ENCODE measurements at places on chromosomes 11 and 22. TPM values are rescaled to one million over a fixed set of nuclear protein-coding genes. Genes with fewer than 3 reads are reported as not detected.

DNA sequence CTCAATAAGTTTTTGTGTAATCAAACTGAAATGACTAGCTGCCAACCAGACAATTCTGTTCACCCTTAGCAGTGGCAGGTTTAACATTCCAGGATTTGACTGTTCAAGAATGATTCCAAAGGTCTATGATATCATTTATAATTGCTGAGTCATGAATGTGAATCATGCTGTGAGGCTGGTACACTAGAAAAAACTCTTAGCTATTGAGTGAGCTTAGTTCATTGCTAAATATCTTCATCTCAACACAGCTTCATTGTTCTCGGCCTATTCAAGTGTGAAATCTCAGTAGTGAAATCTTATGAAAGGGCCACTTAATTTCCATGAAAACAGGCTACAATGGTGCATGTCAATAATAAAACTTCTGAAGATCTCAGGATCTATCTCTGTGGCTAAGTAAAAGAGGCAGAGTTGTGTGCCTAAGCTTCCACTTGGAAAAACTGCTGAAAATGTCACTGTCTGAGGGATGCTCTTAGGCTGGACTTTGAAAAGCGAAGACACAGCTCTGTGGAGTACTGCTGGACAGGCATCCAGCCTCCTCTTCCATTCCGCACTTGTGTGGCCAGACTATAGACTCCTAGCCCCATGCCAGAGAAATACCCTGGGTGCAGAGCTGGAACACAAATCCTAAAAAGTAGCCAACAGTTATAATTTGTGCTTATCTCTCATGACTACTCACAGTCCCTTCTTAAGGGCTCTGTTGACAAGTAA lies 12.8 kb downstream of the AQP11 start:
- H3K4me1 ChIP-seq, result peaks cover 4% of the 10 kb centered on the region
- no peak overlapping the region for H3K27ac ChIP-seq
- H3K27me3 ChIP-seq, result no peaks in the 10 kb centered on the region
- no peak overlapping the region for H3K4me3 ChIP-seq
- H3K36me3 ChIP-seq, result peaks cover 11% of the 10 kb centered on the region
- DNase-seq, result no peak

DNA sequence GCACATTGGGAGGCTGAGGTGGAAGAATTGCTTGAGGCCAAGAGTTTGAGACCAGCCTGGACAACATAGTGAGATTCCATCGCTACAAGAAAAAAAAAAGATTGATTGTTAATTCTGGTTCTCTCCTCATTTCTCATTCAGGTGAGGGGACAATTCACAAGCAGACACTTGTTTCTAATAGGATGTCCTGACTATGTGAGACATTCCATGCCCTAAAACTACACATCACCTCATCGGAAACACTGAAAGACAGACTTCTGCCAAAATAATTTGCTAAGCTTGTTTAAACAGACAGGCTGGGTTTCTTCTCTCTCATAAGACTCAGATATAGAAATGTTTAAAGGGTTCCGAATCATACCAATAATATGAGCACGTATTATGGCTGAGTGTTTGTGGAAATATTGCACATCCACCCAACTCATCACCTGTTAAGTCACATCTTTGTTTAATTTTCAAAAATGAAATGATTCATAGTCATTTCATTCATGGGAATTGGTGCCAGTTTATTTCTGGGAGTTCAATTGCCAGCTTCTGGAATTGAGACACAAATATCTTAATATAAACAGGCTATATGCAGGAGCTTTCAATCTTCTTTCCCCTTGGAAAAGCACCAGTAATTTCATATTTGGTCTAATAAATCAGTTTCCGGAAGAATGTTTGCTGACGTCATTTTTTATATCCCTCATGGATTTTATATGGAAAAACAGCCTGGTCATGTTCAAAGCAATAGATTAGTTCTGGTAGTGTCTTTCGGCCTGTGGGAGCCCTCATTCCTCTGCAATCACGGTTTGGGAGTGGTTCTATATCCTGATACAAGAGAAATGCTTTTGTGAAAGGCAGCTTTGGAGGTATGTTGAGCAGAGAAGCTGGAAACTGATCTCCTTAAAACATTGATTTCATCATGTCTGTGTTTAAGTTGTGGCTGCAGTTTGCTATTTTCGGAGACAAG lies 87.0 kb downstream of the BDNF start:
- no peaks in the 10 kb centered on the region for H3K4me1 ChIP-seq
- no peaks in the 10 kb centered on the region for H3K36me3 ChIP-seq
- no peak for DNase-seq
- no peaks in the 10 kb centered on the region for H3K27me3 ChIP-seq

- no peak overlapping the region for H3K27ac ChIP-seq
- H3K4me1 ChIP-seq, result no peaks in the 10 kb centered on the region
- peaks cover 26% of the 10 kb centered on the region for H3K27me3 ChIP-seq
These were observed 22.2 kb upstream of the MUC5B start for GRCh38 chr11:1200611-1201191.

- no peak overlapping the region for H3K27ac ChIP-seq
- no peak for DNase-seq
- H3K4me1 ChIP-seq, result no peaks in the 10 kb centered on the region
- no peak overlapping the region for H3K4me3 ChIP-seq
- no peaks in the 10 kb centered on the region for H3K27me3 ChIP-seq
- no peaks in the 10 kb centered on the region for H3K36me3 ChIP-seq
These were observed 578.5 kb downstream of the TBC1D22A start for GRCh38 chr22:47340851-47341436.

GRCh38 chr11:9700105-9700801 lies 36.4 kb downstream of the SWAP70 start:
- H3K36me3 ChIP-seq, result peaks cover 22% of the 10 kb centered on the region
- no peak for DNase-seq
- H3K27ac ChIP-seq, result no peak overlapping the region

DNA sequence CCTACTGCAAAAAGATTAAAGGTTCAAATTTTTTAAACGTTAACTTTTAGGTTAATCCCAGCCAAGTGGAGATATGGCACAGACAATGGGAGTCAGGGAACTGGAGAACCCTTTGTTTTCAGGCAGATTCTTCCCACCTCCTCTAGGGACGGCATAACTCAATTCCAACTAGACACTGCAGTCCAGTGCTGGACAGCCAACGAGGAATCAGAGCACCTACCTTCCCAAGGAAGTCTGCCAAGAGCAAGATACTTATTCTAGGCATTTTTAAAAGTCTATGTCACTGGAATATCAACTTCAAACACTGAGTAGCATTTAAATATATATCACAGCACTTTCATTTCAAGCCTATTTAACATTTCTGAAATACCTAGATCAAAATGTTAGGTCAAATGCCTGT lies 7.3 kb downstream of the CADM1 start:
- H3K4me3 ChIP-seq, result no peak overlapping the region
- H3K27me3 ChIP-seq, result peaks cover 6% of the 10 kb centered on the region
- H3K27ac ChIP-seq, result no peak overlapping the region
- no peaks in the 10 kb centered on the region for H3K36me3 ChIP-seq
- DNase-seq, result no peak
- H3K4me1 ChIP-seq, result no peaks in the 10 kb centered on the region

- no peak for DNase-seq
- H3K27ac ChIP-seq, result no peak overlapping the region
- no peaks in the 10 kb centered on the region for H3K27me3 ChIP-seq
- H3K4me3 ChIP-seq, result no peak overlapping the region
These were observed 35.7 kb upstream of the MICAL2 start for GRCh38 chr11:12074529-12075195.

- H3K4me3 ChIP-seq, result no peak overlapping the region
- peak overlapping the region; percentile 89 for H3K27ac ChIP-seq
- H3K27me3 ChIP-seq, result no peaks in the 10 kb centered on the region
- no peaks in the 10 kb centered on the region for H3K36me3 ChIP-seq
These were observed 6.2 kb upstream of the FTH1 start for GRCh38 chr11:61973476-61974162.

GRCh38 chr22:19942157-19943081 lies 801 bp upstream of the TXNRD2 start:
- no peaks in the 10 kb centered on the region for H3K27me3 ChIP-seq
- H3K4me1 ChIP-seq, result peaks cover 45% of the 10 kb centered on the region
- H3K27ac ChIP-seq, result peak overlapping the region; percentile 94
- no peak for DNase-seq
- H3K4me3 ChIP-seq, result peak overlapping the region; percentile 99

GRCh38 chr22:46803936-46804335 lies 41.5 kb downstream of the TBC1D22A start:
- no peak overlapping the region for H3K4me3 ChIP-seq
- DNase-seq, result no peak
- peaks cover 9% of the 10 kb centered on the region for H3K4me1 ChIP-seq
- H3K27ac ChIP-seq, result no peak overlapping the region
- H3K27me3 ChIP-seq, result no peaks in the 10 kb centered on the region
- H3K36me3 ChIP-seq, result peaks cover 43% of the 10 kb centered on the region

DNA sequence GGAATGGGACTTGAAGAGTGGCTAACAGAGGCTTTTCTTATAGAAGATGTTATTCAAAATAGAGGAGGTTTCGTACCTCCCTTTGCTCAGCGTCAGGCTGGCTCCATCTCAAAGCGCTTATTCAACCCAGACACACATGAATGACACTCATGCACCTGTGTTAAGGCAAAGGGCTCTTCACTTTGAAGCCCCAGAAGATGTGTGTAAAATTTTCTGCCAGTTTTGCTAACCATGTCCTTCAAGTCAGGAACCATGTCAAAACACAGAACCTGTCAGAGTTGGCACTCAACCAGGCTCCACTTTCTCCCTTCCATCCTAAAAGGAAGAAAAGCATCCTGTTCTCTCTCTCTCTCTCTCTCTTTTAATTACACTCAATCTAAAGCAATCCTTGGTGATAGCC lies 352.8 kb upstream of the NARS2 start:
- DNase-seq, result no peak
- H3K27me3 ChIP-seq, result no peaks in the 10 kb centered on the region

- no peaks in the 10 kb centered on the region for H3K27me3 ChIP-seq
- DNase-seq, result no peak
- H3K4me3 ChIP-seq, result no peak overlapping the region
- H3K4me1 ChIP-seq, result peaks cover 40% of the 10 kb centered on the region
- peaks cover 2% of the 10 kb centered on the region for H3K36me3 ChIP-seq
- H3K27ac ChIP-seq, result no peak overlapping the region
These were observed 7.1 kb downstream of the PLAAT4 start for GRCh38 chr11:63543711-63544110.

GRCh38 chr22:50314455-50315288 lies 7.2 kb upstream of the PLXNB2 start:
- DNase-seq, result peak; percentile 51
- H3K4me1 ChIP-seq, result peaks cover 22% of the 10 kb centered on the region
- no peaks in the 10 kb centered on the region for H3K36me3 ChIP-seq
- H3K27ac ChIP-seq, result no peak overlapping the region

GRCh38 chr11:44305470-44306051 lies 4.4 kb downstream of the ALX4 start:
- H3K36me3 ChIP-seq, result no peaks in the 10 kb centered on the region
- peaks cover 53% of the 10 kb centered on the region for H3K27me3 ChIP-seq
- H3K4me3 ChIP-seq, result peak overlapping the region; percentile 64
- H3K27ac ChIP-seq, result no peak overlapping the region

- no peaks in the 10 kb centered on the region for H3K4me1 ChIP-seq
- no peak for DNase-seq
- no peaks in the 10 kb centered on the region for H3K36me3 ChIP-seq
- no peaks in the 10 kb centered on the region for H3K27me3 ChIP-seq
- H3K4me3 ChIP-seq, result no peak overlapping the region
These were observed 73.2 kb downstream of the ARHGAP8 start for GRCh38 chr22:44825310-44826150.

GRCh38 chr22:26229910-26230309 lies 60.6 kb downstream of the SEZ6L start:
- H3K27me3 ChIP-seq, result peaks cover 16% of the 10 kb centered on the region
- DNase-seq, result no peak
- H3K4me1 ChIP-seq, result no peaks in the 10 kb centered on the region
- no peak overlapping the region for H3K4me3 ChIP-seq
- no peaks in the 10 kb centered on the region for H3K36me3 ChIP-seq

GRCh38 chr22:49147171-49147570 lies 680.5 kb downstream of the BRD1 start:
- no peak overlapping the region for H3K27ac ChIP-seq
- H3K4me3 ChIP-seq, result no peak overlapping the region
- no peak for DNase-seq
- H3K36me3 ChIP-seq, result no peaks in the 10 kb centered on the region
- H3K4me1 ChIP-seq, result no peaks in the 10 kb centered on the region

DNA sequence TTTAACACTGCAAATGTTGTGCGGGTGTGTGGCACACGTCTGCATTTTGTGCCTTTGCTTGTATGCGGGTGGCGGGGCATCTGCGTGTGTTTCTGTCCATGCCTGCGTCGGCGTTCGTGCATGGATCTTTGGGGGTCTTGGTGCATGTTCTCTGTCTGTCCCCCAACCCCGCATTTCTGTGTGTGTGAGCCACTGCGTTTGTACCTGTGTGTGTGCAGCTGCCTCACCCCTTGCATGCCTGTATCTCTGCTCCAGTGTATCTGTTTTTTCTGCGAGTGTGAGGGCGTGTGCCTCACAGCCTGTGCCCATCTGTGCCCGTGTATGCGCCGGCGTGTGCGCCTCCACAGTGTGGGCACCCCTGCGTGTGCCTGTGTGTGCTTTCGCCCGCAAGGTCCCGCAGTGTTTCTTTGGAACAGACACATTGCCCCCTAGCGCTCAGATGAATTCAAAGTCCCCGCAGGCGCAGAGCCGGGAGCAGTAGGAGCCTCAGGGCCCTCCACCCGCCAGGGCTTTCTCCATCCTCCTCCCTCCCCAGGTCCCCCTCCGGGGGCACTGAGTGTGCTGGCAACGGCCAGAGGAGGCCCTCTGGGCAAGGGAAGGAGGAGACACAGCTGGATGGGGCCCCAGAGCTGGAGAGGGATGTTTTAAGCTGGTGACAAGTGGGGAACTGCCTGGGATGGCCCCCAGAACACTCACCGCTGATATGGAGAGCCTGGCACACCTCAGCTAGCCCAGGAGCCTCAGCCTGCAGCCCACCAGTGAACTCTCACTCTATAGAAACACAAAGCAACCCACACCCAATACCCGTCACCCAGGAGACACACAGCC lies 3.1 kb upstream of the MN1 start:
- H3K27ac ChIP-seq, result no peak overlapping the region
- H3K27me3 ChIP-seq, result peaks cover 28% of the 10 kb centered on the region
- peak; percentile 82 for DNase-seq
- H3K36me3 ChIP-seq, result no peaks in the 10 kb centered on the region
- H3K4me1 ChIP-seq, result peaks cover 35% of the 10 kb centered on the region
- H3K4me3 ChIP-seq, result no peak overlapping the region

- DNase-seq, result no peak
- no peaks in the 10 kb centered on the region for H3K27me3 ChIP-seq
- peaks cover 14% of the 10 kb centered on the region for H3K36me3 ChIP-seq
- no peak overlapping the region for H3K4me3 ChIP-seq
- peaks cover 13% of the 10 kb centered on the region for H3K4me1 ChIP-seq
These were observed 133.4 kb downstream of the SWAP70 start for GRCh38 chr11:9797300-9797699.

GRCh38 chr11:13076961-13077360 lies 67.8 kb downstream of the RASSF10 start:
- H3K4me1 ChIP-seq, result no peaks in the 10 kb centered on the region
- no peak overlapping the region for H3K27ac ChIP-seq
- no peak overlapping the region for H3K4me3 ChIP-seq
- peaks cover 11% of the 10 kb centered on the region for H3K27me3 ChIP-seq
- no peaks in the 10 kb centered on the region for H3K36me3 ChIP-seq

OR8G5 gene
- total RNA-seq, result not detected

ARHGAP20 gene
- total RNA-seq, result 0.17 TPM

RRAS2 gene
- 86.7 TPM for total RNA-seq
